ENCODE measurements at places on chromosomes 11 and 22.

DNA sequence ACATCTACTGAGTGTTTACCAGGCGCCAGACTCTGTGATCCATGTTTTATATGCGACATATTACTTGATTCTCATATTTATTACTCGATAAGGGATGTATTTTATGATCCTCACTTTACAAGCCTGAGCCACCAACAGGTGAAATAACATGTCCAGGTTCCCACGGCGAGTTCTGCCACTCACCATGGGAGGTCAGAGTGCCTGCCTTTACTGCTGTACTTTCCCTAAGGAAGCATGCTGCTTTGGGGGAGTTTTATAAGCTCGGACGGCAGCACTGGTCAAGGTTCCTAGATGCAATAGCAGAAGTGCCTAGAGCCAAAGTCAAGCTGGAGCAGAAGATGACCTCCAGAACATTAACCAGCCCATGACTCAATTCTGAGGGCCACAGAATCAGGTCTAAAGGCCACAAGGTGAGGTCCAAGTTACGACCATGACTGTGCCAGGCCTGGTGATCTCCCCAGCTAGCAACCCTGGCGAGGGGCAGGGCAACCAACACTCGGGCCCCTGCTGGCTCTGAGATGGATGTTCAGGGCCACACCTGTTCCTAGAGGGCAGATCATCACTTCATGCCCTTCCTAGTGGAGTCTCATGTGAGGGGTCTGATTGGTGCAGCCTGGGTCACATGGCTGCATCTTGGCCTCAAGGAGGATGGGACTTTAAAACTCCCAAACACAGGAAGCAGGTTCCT is 14.2 kb downstream of the IFT27 start:
- DNase-seq: peak; percentile 9

- no peak for DNase-seq
These were observed 31.6 kb upstream of the PRDM10 start for GRCh38 chr11:130034236-130034635.

DNA sequence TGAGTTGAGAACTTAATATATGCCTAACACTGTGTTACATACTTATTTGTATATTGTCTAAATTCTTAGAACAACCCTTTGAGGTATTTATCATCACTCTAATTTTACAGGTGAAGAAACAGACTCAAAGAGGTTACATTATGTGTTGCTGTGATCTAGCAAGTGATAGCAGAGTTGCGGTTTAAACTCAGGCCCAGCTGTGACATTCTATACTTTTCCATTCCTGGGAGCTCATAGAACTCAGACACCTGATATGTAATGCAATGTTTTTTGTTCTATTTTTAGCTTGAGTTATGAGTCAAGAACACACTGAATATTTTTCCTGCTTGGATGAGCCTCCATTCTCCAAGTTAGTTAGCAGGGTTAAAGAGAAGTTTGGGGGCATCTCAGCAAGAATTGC is 449.7 kb upstream of the DDI1 start:
- DNase-seq: no peak

DNA sequence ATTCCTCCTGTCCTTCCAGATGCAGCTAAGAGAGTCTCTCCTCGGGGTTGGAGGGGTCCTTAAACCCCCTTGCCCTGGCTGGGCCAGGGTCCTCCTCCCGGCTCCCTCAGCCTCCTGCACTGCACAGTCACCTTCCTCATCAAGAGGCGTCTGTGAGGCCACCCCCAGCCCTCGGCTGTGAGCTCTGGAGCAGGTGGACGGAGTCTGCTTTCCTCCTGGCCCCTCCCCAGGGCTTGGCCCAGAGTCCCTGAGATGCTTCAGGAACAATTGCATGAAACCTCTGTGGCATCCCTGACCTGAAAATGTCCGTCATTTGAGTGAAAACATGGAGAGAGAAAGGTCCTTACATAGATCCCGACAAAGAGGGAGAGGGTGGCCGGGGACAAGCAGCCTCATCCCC is 6.7 kb upstream of the FGF3 start:
- no peak for DNase-seq

GRCh38 chr11:123454796-123455195 is 24.7 kb downstream of the GRAMD1B start:
- DNase-seq: no peak

GRCh38 chr11:96309643-96310017 is 33.4 kb downstream of the MAML2 start:
- DNase-seq: no peak
